Thymus (tissue), 14 donors: ENCODE measurements at places on chromosomes 11 and 22.
A peak's percentile ranks its signal among the peaks of the same experiment; 100 is the strongest.

DNA sequence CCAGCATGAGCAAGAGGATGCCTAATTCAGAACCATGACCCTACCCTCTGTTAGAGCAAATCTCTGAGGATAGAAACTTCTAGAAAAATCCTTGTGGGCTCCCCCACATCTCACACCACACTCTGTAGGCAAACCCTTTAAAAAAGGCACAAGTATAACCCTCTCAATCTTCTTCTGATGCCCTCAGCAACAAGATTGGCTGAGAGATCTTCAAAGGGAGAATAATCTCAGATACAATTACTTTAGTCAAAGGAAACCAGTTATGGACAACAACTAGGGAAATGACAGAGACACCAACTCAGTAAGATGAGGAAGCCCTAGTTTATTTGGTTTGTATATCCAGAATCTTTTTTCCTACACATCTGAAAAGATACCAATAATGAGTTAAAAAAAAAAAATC, 49.2 kb downstream of the LIF start:
- no peak for DNase-seq

- no peak for DNase-seq
Observed at GRCh38 chr11:57432714-57433163, 5.8 kb upstream of the SLC43A3 start.

DNA sequence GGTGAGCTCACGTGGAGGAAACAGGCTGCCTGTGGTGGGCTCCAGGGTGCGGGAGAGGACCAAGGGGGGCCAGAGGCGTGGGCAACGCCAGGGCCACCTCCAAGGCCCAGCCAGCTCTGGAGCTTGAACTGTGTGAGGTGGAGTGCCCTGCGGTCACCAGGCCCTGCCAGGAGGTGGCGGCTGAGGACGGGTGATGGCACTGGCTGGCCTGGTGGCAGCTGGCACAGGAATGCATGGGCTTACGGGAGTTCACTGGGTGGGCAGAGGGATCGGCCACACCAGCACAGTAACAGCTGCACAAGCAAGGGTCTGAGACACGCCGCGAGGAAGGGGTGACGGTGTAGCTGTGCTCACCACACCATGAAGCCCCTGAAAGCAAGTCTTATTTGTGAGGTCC, 15.8 kb downstream of the TOLLIP start:
- DNase-seq, result no peak

GRCh38 chr22:45608763-45609180, 62.9 kb upstream of the ATXN10 start:
- DNase-seq, result peak; percentile 12

GRCh38 chr11:60977224-60977623, 5.7 kb downstream of the CD6 start:
- DNase-seq, result no peak

DNA sequence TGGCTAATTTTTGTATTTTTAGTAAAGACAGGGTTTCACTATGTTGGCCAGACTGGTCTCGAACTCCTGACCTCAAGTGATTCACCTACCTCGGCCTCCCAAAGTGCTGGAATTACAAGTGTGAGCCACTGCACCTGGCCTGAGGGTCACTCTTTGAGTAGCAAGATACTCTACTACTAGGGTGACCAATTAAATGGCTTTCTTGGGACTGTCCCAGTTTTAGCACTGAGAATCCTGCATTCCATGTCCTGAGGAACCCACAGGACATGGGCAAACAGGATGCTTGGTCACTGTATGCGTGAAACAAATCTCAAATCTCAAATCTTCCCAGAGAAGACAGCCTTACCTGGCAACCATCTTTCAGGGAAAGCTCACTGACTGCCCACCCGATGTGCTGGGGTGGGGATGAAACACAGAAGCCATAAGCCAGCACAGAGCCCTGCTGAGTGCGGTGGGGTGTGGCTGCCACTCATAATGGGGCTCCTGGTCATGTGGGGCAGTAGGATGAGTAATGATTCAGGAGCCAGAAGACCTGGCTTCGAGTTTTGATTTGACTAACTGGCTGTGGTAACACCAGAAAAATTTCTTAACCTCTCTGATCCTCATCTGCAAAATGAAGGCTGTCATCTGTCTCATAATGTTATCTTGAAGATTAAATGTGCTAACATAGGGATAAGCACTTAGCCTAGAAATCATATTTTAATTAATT, 11.5 kb downstream of the CLMP start:
- DNase-seq, result no peak

GRCh38 chr11:19351426-19351825, 110.7 kb upstream of the E2F8 start:
- DNase-seq, result no peak

- DNase-seq, result no peak
Observed at GRCh38 chr11:101127699-101128570, 1.7 kb downstream of the PGR start.

- DNase-seq, result no peak
Observed at GRCh38 chr11:62687508-62688396, 1.6 kb downstream of the LRRN4CL start.

- DNase-seq, result no peak
Observed at GRCh38 chr22:46829117-46829891, 66.9 kb downstream of the TBC1D22A start.

- peak; percentile 58 for DNase-seq
Observed at GRCh38 chr11:122505304-122506006, 150.1 kb upstream of the UBASH3B start.

GRCh38 chr22:43387815-43388214, 24.0 kb upstream of the MPPED1 start:
- no peak for DNase-seq

DNA sequence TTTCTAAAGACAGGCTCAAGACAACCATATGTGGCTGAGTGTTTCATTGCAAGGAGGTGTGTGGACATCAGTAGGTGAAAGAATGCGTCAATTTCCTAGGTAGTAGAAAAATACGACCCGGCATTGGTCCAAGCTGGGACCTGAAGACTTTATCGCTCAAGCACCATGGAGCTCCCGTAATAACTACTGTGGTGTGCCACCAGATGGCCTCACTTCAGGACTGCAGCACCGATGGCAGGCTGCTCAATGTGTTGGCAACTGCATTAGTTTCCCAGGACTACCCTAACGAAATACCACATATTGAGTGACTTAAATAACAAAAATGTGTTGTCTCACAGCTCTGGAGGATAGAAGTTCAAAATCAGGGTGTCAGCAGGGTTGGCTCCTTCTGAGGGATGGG, 72.4 kb upstream of the FAT3 start:
- DNase-seq, result no peak

- no peak for DNase-seq
Observed at GRCh38 chr22:38205261-38206128, 3.7 kb downstream of the MAFF start.

DNA sequence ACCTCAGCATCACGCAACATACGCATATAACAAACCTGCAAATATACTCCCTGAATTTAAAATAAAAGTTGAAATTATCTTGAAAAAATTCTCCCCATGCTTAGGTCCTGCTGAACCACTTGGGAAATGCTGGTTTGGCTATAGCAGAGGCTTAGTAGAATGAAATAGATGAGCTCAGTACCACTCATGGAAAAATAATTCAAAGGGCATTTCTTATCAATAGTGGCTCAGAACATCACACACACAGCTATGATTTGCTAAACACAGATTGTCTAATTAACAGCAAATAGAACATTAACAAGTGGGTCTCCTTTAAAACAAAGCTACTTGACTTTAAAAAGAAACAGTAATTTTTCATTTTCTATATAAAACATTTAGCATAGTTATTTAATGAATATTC, 21.5 kb downstream of the ELMOD1 start:
- no peak for DNase-seq

GRCh38 chr11:10855295-10855694, 2.6 kb downstream of the ZBED5 start:
- DNase-seq, result no peak

DNA sequence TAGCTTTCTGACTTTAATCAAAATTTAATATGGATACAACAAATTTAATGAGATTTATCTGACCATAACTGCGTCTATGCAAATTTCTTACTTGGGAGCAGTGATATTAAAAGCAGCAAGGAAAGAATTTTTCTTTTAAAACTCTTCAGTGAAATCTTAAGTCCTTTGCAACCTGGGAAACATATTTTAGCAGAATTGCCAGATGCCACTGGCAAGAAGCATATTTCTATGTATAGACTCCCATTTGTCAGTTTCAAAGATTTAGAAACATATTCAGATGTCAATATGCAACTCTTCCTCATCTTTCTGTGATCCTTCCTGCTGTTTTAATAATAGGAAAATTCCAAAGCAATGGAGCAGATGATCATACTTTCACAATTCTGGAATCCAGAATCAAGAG, 911.3 kb downstream of the LUZP2 start:
- no peak for DNase-seq

GRCh38 chr11:20275987-20276965, 87.2 kb upstream of the HTATIP2 start:
- no peak for DNase-seq

GRCh38 chr11:128868841-128869671, 2.0 kb upstream of the KCNJ1 start:
- DNase-seq, result peak; percentile 69

- no peak for DNase-seq
Observed at GRCh38 chr22:36022162-36022561, 6.5 kb downstream of the RBFOX2 start.

- no peak for DNase-seq
Observed at GRCh38 chr11:131065435-131066413, 149.4 kb upstream of the SNX19 start.

GRCh38 chr11:133269267-133269666, 263.0 kb downstream of the OPCML start:
- no peak for DNase-seq

- DNase-seq, result no peak
Observed at GRCh38 chr11:124518989-124519451, 24.4 kb downstream of the OR8B12 start.

- DNase-seq, result no peak
Observed at GRCh38 chr11:46958777-46959176, 22.2 kb downstream of the CSTPP1 start.
